GM13977 (cell line): ENCODE measurements at places on chromosomes 1 and 21.

GRCh38 chr21:26389971-26390641, 183.0 kb downstream of the CYYR1 start:
- no peak for DNase-seq

GRCh38 chr1:93061895-93062792, 16.9 kb upstream of the MTF2 start:
- peak; percentile 50 for DNase-seq

- DNase-seq = no peak
Observed at GRCh38 chr21:38661889-38662568, 143.7 kb upstream of the ETS2 start.

DNA sequence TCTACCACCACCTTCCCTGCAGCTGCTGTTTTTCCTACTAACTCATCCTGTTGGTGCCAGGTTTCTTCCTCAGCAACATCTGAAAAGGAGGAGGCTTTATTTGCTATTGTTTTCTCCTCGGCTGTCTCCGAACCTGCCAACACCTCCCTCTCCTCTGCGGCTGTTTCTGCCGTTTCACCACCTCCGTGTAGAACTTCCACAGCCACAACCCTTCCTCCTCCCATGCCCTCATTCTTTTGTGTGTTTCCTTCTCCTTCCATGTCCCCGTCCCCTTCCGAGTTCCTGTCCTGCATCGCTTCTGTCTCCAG, 59.0 kb upstream of the LRRC53 start:
- no peak for DNase-seq

DNA sequence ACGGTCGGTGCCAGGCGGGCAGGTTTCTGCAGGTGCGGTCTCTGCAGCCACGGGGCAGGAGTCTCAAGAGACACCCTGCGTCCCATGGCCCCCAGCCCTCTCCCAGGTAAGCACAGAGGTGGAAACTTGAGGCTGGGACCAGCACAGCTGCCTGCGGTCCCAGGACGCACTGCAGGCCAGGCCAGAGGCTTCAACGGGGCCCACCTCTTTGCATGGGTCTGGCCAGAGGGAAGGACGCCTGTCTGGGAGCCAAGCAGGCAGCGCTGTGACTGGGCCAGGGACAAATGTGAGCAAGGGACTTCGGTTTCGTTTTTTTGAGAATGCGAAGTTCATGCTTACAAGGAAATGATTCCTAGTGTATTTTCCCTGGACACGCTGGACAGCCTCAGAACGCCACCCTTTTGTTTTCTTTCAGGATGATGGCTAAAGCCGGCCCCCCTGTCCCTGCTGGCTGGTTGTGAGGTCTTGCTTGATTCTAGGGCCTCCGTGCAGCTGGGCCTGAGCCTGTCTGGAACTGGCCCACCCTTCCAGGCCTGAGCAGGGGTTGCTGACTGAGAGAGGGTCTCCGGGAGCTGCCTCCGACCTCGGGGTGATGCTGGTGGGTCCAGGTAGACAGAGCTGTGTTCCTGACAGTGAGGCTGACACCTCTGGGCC, 38.3 kb downstream of the MORN1 start:
- no peak for DNase-seq

- no peak for DNase-seq
Observed at GRCh38 chr1:219778110-219778509, 150.2 kb downstream of the SLC30A10 start.

DNA sequence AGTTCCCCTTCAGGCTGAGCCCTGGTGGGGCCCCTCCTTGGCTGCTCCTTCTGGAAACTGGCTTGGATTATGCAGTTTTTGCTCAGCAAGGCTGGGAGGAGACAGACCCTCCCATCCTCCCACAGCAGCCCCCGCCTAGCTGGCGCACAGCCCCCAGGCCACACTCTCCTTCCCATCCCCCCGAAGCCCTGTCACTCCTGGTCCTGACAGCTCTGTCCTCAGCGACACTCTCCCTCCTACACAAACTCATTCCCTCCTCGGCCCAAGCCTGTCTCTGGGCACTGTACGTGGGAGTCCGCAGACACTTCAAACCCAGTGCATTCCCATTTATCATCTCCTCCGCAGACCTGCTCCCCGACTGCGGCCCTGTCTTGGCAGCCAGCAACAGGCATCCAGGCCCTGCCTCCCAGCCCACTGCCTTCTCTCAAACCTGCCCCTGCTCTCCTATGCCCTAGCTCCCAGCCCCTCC, 25.0 kb upstream of the EPHB2 start:
- DNase-seq = no peak
